ENCODE measurements at places on chromosomes 7 and 10. TPM values are rescaled to one million over a fixed set of nuclear protein-coding genes. Genes with fewer than 3 reads are reported as not detected.
A peak's percentile ranks its signal among the peaks of the same experiment; 100 is the strongest.

GRCh38 chr7:132687981-132688383 is 111.7 kb upstream of the PLXNA4 start:
- no peak for DNase-seq

DNA sequence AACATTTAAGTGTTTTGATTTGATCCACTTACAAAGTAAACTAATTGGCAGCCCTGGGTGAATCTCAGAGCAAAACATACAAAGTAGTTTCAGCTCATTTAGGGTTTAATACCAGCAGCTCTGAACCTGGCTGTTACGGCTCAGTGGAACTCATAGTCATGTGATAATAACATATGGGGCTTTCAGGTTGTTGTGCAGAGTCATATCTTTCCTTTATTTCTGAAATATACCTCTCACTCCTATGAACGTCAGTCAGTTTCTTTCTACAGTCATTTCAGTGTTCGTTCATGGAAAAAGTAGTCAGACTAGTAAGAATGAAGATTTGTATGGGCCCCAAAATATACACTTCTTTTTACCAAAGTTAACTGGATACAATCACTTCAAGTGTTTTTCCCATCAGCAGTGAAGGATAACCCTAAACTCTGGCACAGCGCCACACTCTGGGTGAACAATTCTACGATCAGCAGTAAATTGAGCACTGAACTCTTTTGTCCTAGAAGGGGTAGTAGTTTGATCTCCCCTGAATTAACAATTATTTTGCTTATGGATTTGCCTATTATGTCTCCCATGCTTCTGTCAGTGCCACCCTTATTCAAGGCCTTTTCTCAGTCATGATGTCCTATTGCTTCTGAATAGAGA is 218.6 kb downstream of the THSD7A start:
- no peak for DNase-seq

- no peak for DNase-seq
Observed at GRCh38 chr10:4067931-4068561, 283.0 kb upstream of the KLF6 start.

- no peak for DNase-seq
Observed at GRCh38 chr10:46290101-46290886, 3.5 kb downstream of the ANTXRL start.

- peak; percentile 91 for DNase-seq
Observed at GRCh38 chr7:149125863-149126661, at the start of gene ZNF425. Gene ZNF425 (minus strand): TSS chr7:149126324. CDS start chr7:149126213, 111 bp downstream.

- DNase-seq: peak; percentile 21
Observed at GRCh38 chr10:69874449-69874848, 72.7 kb downstream of the COL13A1 start.

GRCh38 chr10:30231071-30231652 is 117.9 kb downstream of the MTPAP start:
- DNase-seq: no peak

DNA sequence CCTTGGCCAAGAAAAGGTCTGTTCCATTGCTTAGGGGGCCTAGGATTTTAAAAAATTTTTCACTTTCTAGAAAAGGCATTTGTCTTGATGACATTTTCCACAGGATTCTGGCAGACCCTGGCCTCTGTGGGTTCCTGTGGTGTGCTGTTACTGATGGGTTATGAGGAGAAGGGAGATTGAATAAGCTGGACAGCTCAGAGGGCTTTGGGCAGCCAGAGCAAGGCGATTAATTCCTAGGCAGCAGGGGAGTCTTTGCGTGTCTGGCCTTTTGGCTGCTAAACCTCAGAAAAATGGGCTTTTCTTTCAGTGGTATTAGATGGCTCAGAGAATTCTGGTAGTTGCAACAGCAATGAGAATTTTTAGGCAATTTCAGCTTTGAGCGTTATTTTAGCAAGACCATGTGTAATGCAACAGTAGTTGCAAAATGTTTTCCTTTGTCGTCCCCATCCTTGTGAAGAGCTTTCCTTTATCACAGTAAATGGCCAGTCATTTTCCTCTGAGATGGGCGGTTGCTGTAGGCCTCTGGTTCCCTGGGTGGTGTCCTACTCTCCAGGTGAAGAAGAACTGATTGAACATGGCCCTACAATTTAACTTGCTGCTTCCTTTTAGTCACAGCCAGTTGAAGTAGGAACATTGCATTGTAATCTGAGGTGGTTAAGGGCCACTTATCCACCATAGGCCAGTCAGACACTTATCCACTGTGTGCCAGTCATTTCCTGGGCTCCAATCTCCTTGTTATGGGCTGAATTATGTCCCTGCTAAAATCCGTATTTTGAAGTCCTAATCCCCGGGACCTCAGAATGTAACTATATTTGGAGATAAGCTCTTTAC is 43.2 kb downstream of the SH2D4B start:
- DNase-seq: no peak

DNA sequence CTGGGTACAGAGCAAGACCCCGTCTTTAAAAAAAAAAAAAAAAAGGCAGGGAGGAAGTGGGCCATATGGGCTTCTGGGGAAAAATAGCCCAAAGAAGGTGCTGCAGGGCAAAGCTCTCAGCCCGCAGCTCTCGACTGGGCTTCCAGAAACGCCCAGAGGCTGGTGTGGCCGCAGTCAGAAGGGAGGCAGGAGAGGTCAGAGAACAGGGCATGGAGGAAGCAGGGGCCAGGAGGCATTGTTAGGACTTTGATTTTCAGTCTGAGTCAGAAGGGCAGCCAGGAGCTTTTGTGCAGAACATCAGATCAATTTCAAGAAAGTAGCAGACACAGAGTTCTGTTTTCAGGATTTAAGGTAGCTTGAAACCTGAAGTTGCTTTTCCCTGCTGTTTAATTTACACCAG is 35.3 kb upstream of the CYTH3 start:
- no peak for DNase-seq

- no peak for DNase-seq
Observed at GRCh38 chr7:95198863-95199262, 125.5 kb downstream of the PON1 start.

DNA sequence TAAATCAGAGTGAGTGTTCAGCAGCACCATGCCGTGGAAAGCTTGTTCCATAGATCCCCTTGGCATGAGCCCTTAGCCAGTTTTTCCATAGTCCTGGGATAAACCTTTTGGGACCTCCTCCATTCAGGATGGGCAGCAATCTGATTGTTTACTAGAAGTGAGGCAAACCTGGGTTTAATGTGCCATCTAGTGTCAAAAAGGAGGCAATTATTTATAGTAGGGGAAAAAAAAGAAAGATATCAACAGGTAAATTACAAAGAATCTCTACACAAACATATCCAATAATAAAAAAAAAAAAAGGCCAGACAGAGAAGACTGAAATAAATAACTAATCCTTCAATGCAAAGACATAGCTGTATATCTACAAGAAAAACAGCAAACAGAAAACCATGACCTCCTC is 229.0 kb upstream of the STK17A start:
- no peak for DNase-seq

GRCh38 chr7:134827889-134828288 is 48.5 kb downstream of the CALD1 start:
- peak; percentile 87 for DNase-seq

- DNase-seq: no peak
Observed at GRCh38 chr7:50371551-50372021, 67.1 kb downstream of the IKZF1 start.

DNA sequence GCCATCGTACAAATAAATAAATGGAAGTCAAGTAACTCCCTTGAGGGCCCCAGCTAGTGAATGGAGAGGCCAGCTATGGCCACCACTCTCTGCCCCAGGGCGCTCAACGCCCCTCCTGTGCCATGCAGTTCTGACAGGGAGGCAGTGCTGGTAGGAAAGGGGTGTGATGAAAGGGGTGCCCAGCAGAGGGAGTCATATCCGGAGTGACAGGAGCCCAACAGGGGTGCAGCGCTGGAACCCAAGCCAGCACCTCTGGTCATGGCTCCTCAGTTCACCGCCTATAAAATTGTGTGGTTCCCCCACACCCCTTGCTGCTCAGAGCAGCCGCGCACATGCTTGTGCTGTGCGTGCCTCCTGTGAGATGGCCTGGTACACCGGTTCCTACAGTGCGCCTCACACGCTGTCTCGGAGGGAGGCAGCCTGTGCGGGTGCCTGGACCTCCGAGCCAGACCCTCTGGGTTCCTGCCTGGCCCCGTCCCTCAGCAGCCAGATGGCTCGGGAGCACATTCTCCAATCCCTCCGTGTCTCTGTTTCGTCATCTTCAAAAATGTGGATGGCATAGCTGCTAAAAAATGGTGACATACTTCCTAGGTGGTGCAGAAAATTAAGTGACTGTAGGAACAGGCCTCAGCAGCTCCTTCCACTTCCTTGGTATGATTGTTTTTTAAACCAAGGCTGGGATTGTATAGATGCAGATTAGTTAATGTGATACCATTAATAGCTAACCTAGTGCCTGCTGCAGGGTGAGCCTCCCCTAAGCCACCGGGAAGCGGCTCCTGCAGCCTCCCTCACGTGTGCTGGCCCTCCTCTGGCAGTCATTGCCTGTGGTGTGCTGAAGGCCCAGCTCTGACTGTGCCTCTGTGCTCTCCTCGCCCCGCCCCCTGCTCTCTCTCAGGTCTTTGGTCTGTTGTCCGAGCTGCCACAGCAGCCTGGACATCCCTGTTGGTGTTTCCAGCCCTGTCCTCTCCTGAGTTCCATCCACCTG is 125.8 kb downstream of the EGFR start:
- no peak for DNase-seq

DNA sequence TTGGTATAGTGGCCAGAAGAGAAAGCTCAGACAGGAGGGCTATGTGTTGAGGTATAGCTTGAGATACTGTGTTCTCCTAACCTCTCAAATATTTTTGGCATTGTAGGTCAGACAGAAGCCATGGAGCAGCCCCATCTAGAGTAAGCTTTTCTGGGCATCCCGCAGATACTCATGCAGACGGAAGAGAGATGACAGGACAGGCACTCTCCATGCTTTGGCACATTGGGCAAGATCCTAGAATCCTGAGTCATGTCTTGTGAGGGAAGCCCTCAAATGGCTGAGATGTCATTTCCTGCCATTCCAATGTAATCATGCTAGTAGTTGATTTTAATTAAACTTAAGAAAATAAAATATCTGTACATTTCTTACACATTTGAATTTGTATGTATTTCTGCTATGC is 16.8 kb upstream of the KIF20B start:
- no peak for DNase-seq

DNA sequence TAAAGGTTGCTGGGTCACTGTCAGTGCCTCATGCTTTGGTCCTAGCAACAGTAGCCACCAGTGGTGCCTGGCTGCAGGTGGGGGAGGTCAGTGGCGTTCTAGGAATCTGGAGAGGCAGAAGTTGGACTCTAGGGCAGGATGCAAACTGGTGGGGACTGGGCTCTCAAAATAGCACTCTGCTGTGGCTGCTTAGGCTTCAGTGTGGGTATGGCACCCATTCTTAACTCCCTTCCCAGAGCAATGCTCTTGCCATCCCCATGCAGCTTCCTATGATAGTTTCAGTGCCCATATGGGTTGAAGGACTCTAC is 330.8 kb downstream of the PCDH15 start:
- no peak for DNase-seq

DNA sequence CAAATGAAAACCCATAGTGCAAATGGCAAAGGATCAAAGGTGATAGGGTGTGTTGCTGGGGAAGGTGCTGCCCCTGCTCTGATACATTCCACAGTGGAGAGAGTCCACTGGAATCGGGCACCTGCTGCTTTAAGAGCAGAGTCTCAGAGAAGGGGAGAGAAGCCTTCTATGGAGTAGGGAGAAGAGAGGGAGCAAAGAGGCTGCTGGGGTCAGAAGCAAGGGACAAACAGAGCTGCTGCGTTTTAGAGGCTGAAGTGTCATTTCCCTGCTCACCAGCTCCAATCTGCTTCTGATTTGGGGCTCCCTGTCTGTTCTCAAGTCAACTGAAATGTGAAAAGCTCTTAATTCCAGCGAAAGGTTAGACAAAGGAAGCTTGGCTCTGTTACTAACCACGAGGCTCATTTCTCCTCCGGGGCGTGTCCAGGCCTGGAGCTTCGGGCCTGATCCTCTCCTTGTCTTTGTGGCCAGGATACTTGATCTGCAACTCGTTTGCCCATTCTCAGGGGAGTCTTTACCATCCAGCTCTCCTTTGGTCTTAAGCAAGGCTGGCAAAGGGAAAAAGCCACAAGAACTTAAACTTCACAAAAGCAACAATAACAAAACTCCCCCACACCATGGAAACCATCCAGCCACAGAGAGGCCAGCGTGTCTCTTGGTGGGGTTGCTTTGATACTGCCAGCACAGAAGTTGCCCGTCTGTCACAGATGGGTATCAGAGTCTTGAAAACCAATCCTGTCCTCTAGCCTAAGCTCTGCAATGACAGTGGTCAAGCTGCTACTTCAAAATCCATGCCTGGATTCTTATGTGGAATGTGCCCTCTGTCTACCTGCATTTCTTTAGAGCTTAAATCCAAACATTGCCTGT is 692.6 kb downstream of the SUGCT start:
- DNase-seq: peak; percentile 18

DNA sequence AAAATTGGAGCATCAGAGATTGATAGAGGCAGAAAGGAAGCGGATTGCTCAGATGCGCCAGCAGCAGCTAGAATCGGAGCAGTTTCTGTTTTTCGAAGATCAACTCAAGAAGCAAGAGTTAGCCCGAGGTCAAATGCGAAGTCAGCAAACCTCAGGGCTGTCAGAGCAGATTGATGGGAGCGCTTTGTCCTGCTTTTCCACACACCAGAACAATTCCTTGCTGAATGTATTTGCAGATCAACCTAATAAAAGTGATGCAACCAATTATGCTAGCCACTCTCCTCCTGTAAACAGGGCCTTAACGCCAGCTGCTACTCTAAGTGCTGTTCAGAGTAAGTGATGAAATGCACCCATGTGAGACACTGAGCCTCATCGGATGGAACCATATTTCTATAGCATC is 33.1 kb downstream of the STAMBPL1 start:
- DNase-seq: peak; percentile 86

GRCh38 chr7:159070431-159071148 is 74.1 kb downstream of the VIPR2 start:
- DNase-seq: no peak

- DNase-seq: no peak
Observed at GRCh38 chr10:129741978-129742741, 221.9 kb downstream of the EBF3 start.

- DNase-seq: no peak
Observed at GRCh38 chr10:127278001-127278400, 81.6 kb upstream of the INSYN2A start.

GRCh38 chr10:128687408-128687807 is 561.2 kb upstream of the MKI67 start:
- no peak for DNase-seq

Gene STK31
- total RNA-seq: not detected

Gene HNRNPF
- total RNA-seq: 152 TPM

Gene PCLO
- total RNA-seq: under 0.01 TPM

Gene CDHR1
- 0.43 TPM for total RNA-seq

Gene CTAGE8
- total RNA-seq: 0.43 TPM

Gene PON1
- total RNA-seq: not detected

Gene PVRIG
- not detected for total RNA-seq

Gene GPC2
- total RNA-seq: 0.43 TPM

Gene C10orf67
- total RNA-seq: under 0.01 TPM

Gene CCDC3
- total RNA-seq: 0.43 TPM

Gene PSD
- total RNA-seq: 1.6 TPM

Gene C10orf62
- not detected for total RNA-seq

Gene NUTM2E
- total RNA-seq: under 0.01 TPM
